ENCODE measurements at places on chromosomes 7 and 10. TPM values are rescaled to one million over a fixed set of nuclear protein-coding genes. Genes with fewer than 3 reads are reported as not detected.

The MYH16 gene
- total RNA-seq, result not detected

The PRR15 gene
- 21.2 TPM for total RNA-seq

DNA sequence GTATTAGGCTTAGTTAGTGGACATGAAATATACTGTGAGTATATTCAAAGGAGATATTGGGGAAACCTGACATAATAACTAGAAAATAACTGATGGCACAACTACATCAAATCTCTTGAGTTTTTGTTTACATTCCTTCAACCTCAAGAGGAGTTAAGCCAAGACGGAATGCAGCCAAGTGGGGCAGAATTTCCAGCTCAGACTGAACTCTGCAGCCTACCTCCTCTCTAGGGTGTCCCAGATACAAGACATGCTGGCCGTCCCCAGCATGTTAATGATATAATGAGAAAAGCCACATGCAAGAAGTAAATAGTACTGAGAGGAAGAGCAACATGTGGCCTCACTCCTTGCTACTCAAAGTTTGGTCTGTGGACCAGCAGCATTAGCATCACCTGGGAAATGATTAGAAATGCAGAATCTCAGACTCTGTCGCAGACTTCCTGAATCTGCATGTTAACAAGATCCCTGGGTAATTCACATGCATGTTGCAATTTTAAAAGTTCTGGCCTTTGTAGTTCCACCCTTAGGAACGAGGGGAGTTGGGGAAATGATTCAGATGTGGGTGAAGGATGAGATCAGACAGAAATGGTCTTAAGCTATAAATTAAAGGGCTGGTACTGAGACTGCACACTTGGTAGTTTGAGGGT is 118.4 kb upstream of the CACUL1 start:
- DNase-seq, result peak; percentile 21

DNA sequence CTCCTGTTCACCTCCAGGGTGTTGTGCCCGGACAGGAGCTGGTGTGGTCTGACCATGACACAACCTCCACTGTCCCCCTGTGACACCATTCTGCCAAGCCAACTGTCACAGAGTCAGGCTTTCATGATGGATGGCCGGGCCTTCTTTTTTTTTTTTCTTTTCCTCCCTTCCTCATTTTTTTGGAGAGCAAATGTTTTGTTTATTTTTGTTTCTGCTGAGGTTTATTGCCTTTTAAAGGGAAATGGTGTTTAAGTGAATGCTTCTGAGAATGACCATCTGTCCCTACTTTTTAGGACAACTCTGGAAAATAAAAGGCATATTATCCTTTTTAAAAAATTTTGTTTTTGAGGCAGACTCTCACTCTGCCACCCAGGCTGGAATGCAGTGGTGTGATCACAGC is 115.1 kb upstream of the NPS start:
- DNase-seq, result no peak

DNA sequence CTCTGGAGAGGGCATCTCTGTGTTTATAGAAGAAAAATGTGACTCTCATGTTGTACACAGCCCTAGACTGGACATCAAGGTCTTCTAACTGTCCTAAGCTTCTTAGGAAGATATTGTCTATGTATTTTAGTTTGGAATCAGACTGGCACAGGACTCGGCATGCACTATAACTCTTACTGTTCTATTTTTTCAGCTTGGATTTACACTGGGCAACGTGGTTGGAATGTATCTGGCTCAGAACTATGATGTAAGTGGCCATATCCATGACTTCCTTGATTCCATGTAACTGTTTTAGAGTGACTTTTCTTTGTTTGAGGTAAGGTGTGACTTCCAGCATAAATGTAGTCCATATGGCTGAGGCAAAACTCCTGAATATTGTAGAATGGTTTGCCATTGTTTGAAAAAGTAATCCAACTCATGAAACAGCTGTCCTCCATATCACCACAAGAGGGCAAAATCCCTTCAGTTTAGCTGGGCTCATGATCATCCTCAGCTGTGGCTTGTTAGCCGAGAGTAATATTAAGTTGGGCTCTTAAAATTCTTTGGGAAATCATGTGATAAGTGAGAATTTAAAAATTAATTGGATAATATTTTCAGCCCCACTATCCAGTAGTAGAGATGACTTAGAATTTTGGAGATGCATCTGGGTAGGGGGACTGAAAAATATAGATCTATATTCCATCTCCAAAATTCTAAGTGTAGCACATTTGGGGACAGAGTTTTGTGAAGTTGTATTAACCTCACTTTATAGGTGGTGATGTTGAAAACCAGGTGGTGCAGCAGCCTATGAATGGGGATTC is 10.4 kb downstream of the STMP1 start:
- no peak for DNase-seq

All from kidney (tissue), 22 donors.